ENCODE measurements at places on chromosomes 5 and 9. TPM values are rescaled to one million over a fixed set of nuclear protein-coding genes. Genes with fewer than 3 reads are reported as not detected.

DNA sequence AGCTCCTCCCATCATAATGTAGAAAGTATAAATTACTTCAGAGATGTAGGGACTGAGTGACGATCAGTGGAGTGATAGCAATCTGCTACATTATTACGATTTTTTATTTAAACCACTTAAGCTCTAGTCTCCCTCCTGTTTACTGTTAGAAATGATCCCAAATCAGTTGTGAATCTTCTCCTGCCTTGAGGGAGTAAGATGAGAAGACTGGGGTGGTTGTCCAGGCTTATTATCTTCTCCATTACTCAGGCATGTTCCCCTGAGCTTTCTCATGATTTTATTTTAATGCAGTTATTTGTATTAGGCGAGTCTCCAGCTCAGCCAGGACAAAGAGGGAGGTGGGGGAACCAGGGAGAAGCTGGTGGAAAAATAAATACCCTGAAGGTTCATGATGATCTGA lies 48.2 kb upstream of the CTNNA1 start:
- DNase-seq, result no peak

DNA sequence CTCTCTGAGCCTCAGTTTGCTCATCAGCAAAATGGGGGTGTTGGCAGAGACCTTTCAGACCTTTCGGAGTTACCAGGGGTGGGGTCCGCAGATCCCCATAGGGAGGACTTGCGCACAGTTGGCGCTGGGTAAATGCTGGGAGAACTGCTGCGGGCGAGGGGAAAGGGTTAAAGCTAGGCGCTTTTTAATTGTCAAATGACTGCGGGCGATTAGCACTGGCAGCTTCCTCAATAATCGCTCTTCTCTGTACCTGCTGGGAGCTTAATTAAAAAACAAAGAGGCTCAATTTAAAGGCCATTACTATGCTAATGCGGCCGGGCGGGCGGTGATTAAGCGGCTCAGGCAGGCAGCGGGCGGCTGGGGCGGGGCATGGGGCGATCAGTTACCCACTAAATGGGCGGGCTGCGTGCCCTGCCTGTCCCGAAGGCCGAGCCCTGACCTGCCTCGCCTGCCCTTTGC lies 63.0 kb downstream of the LMX1B start:
- no peak for DNase-seq

Gene MRPL41
- total RNA-seq, result 53.3 TPM

GRCh38 chr5:14741801-14742440 lies 77.4 kb downstream of the OTULIN start:
- DNase-seq, result no peak

GRCh38 chr5:88964831-88965230 lies 81.8 kb upstream of the MEF2C start:
- DNase-seq, result no peak

DNA sequence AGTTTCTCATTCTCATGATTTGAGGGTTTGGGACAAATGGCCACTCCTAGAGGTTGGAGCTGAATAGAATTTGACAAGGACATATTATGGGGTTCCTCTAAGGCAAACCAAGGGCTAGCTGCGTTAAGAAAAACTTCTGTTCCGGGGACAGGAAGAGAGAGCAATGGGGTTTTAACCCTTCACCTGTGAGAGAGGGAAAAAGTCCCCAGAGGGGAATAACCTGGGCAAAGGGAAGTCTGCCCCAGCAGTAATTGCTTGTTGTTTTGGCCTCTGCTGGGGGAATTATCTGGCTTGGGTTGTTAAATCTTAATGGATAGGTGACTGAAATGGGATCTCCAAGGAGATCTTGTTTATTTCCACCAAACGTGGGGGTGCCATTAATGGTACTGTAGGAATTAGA lies 110.1 kb upstream of the MOCS2 start:
- no peak for DNase-seq

GRCh38 chr5:153991168-153991567 lies 47.5 kb downstream of the FAM114A2 start:
- DNase-seq, result no peak

DNA sequence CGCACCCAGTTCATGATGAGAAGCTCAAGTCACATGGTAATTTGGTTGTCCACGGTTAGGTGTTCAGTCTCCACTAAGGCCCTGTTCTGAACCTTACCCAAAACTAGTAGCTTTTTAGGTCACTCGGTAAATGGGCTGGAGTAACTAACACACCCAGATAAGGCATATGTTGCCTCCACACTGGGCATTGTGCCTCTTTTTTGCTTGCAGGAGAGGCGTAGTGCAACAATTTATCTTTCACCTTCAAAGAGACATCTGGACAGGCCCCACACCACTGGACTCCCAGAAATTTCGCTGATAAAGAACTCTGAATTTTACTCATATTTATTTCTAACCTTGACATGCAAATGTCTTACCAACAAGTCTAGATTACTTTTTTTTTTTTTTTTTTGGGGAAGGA lies 16.8 kb upstream of the PTGES start:
- DNase-seq, result no peak

DNA sequence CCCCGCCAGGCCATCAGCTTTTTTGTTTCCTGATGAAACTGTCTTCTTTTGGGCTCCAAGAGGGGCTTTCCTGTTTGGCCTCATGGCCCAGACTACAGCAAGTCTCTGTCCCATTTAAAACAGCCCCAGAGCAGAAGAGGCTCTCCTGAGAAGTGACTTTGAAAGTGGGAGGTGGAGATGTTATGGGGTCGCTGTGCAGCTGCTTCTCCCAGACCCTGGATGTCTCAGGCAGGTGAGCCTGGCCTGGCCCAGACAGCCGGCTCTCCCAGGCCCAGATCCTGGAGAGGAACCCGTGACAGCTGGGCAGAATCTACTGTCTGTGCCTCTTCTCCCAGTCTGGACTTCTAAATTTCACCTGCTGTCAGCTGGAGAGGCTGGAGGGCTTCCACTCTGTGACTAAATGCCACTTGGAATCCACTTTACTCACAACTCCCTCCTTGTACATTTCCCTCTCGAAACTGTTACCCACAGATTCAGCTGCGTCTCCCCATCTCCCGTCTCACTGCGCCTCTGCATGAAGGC lies 20.6 kb downstream of the FAM78A start:
- DNase-seq, result no peak

DNA sequence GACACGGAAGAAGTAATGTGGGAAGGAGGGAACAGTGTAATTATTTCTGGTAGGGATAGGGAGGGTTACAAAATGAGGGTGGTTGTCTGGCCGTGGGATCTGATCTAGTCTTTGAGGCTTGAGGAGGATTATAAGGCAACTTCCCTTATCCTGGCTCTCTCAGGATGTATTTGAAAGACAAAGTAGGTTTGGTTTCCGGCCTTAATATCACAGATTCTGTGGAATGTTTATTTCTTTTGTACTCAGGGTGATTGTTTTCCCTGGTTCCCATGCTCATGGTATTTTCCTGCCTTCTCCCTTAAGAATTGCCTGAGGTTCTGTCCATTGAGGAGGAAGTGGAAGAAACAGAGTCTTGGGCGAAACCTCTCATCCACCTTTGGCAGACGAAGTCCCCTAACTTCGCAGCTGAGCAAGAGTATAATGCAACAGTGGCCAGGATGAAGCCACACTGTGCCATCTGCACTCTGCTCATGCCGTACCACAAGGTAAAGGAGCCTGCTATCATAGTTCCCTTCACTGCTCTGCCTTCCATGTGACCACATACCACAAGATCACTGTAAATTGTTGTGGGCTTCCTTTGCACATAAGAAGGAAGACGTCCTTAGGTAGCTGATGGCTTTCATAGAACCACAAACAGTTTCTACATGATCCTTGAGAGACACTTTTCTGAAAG lies 253.8 kb downstream of the KDM4C start:
- peak; percentile 63 for DNase-seq

DNA sequence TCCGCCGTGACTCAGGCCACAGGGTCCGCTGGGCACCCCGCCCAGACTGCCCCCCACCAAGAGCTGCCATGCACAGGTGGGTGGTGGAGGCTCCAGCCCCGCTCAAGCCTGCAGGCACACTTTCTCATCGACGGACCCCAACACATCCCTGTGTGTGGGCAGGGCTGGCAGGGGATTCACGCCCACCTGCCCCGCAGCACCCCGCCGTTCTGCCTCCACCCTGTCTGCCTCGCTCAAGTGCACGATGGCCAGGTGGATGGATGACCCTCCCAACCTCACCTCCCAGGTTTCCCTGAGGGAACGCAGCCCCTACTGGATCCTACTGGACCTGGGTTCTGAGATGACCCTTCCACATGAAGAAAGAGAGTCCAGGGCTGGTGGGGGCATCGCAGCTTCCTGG lies 26.1 kb upstream of the FCN1 start:
- DNase-seq, result no peak

Gene STXBP1
- 51.3 TPM for total RNA-seq

GRCh38 chr9:103872811-103873210 lies 221.3 kb upstream of the SMC2 start:
- DNase-seq, result no peak

DNA sequence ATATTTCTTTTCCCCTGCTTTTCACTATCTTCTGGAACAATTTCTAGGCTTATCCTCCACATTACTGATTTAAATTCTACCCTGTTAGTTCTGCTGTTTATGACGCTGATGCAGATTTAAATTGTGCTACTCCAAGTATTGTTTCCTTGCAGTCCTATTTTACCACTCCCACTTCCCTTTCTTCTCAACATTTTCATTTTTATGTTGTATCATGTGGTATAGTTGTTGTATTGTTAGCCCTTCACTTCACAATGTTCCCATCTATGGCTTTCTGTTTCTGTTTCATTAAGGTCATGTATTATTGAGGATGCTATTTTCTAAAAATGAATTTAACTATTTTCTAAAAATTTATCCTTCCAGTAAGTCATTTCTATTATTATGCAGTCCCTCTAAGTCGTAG lies 254.4 kb downstream of the NDUFS4 start:
- no peak for DNase-seq
